Natural killer cell treated with Interleukin-12 subunit alpha and Interleukin-12 subunit beta and Interleukin-15 and Interleukin-18, amount 100 ng/mL, for 72 hours (primary cell): ENCODE measurements at places on chromosomes 4 and X. TPM values are rescaled to one million over a fixed set of nuclear protein-coding genes. Genes with fewer than 3 reads are reported as not detected.

DNA sequence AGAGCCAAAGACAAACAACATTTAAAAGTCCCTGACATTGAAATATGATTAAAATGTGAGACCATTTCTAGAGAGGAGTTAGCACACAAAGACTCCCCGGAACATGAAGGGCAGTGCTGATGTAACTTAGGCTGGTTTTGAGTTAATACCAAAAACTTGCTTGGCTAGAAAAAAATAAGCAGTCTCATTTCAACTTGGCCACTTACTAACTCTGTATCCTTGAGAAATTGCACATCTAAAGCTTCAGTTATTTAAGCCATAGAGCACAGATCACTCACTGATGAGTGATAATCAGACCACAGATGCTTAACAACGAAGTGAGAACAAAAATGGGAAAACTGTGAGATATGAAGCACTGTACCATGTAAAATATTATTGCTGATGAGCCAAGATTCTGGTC is 65.9 kb upstream of the MAOA start:
- no peak for DNase-seq

- DNase-seq = no peak
These were observed 50.1 kb downstream of the GAB1 start for GRCh38 chr4:143386812-143387211.

- DNase-seq = no peak
These were observed 15.7 kb downstream of the HELT start for GRCh38 chr4:185033950-185034349.

- no peak for DNase-seq
These were observed 17.1 kb upstream of the PCDH10 start for GRCh38 chr4:133131829-133132460.

DNA sequence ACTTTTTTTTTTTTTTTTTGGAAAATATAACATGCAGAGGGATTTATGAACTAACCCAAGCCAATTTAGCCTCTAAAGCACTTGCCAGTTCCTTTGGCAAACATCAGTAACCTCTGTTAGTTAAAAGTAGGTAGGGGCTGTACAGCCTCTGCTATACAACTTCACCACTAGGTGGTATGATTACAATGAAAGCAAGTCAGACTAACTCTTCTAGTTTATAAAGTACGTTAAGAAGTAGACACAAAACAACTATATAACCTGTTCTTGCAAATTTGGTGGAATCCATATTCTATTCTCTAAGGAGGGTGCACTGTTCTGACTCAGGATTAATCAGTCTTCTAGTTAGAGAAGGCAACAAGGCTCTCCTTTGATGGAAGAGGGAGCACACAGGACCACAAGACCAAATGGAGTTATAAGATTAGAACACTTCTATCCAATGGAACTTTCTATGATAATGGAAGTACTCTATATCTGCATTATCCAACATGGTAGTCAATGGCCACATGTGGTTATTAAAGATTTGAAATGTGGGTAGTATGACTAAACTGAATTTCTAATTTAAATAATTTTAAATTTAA is 12.8 kb downstream of the AIMP1 start:
- no peak for DNase-seq

GRCh38 chrX:14915596-14915995 is 42.4 kb downstream of the MOSPD2 start:
- no peak for DNase-seq

GRCh38 chr4:102560571-102561341 is 59.6 kb downstream of the NFKB1 start:
- DNase-seq = no peak

CACNA1F gene
- 0.14 TPM for total RNA-seq

- no peak for DNase-seq
These were observed 239.1 kb downstream of the RASL11B start for GRCh38 chr4:53101191-53101581.

TIGD4 gene
- total RNA-seq = 0.45 TPM

DDIT4L gene
- not detected for total RNA-seq

TLL1 gene
- total RNA-seq = 0.31 TPM

- no peak for DNase-seq
These were observed 3.2 kb downstream of the RAB33A start for GRCh38 chrX:130174937-130175336.

DNA sequence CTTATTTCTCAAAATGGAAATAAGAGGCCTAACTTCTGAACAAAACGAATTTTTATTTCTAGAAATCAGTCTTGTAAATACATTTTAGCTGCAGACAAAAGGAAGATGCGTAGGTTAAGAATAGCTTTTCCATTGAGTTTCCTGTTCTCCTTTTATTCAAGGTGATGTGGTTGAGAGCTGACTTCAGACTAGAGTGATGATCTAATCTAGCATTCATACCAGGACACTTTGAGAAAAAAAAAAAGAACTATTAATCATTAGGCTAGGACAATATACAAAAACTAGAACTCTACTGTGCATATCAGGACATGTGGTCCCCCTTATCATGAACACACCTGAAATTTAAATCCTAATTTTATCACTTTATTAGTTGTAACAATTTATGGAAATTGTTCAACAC is 884.5 kb upstream of the EPHA5 start:
- DNase-seq = no peak

DNA sequence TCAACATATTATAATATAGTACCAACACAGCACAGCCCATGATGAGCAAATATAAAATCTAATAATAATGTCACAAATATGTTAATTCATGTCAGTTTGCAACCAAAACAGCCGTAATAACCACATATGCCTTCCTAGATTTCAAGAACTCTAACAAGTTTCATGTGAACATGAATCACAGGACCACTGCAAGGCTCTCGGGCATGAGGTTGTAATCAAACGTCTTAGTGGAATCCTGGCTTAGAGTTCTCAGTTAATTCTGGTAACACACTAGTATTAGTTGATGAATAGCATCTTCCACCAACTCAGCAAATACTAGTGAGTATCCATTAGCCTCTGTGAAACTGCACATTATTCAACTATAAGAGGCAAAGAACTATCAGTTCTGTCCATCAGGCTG is 379.3 kb upstream of the TENM3 start:
- DNase-seq = no peak

DNA sequence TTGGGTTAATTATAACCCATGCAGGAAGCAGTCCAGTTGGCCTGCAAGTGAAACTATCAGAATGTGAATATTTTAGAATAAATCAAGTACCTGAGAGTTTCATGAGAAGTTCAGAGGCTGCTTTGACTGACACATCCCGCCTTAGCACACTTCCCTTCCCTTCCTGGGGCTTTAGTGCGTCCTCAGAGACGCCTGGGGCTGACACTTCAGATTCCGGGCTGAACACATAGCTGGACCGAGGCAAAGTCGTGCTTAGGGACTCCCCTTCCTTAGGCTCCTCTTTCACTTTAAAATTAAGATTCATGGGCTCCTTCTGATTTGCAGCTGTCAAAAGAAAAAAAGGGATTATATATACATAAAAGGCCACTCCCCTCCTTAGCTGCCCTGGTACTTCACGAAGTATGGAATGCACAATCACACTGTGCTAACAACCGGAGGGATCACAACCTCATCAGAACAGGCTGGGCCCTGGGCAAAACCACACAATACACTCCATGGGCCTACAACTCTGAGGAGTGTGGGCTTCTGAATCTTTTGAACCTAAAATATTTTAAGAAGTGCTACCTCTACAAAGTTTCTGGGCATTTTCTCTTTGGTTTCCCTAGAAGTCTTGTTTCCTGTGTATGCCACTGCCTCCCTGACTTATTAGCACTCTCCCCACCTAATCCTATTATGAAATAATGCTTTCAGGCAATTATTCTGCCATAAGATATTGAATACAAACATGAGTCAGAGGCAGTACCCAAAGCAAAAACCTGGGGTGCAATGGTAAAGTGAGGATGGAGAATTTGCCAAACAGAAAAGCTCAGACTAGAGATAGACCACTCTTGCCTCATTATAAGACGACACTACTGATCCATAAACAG is 68.2 kb downstream of the ZNF827 start:
- DNase-seq = no peak

GRCh38 chr4:74156521-74156920 is 1.4 kb upstream of the MTHFD2L start:
- no peak for DNase-seq

DNA sequence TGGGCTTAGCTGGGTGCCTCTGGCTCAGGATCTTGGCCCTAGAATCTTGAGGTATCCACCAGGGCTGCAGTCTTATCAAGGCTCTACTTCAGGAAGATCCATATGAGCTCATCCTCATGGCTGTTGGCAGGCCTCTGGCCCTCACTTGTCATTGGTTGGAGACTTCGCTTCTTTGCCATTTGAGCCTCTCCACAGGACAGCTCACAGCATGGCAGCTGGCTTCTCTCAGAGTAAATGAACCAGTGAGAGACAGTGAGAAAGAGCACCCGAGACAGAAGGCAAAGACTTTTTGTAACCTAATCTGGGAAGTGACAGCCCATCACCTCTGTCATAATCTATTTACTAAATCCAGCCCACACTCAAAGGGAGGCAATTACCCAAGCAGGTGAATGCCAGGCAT is 236.8 kb downstream of the GPAT3 start:
- no peak for DNase-seq

GRCh38 chr4:26819478-26820095 is 41.1 kb upstream of the STIM2 start:
- no peak for DNase-seq

ITIH6 gene
- total RNA-seq = not detected

GRCh38 chr4:7183780-7184460 is 8.4 kb upstream of the SORCS2 start:
- no peak for DNase-seq

ABCD1 gene
- 12.2 TPM for total RNA-seq

- DNase-seq = no peak
These were observed 17.5 kb downstream of the RAB39B start for GRCh38 chrX:155246748-155247147.

CFAP299 gene
- not detected for total RNA-seq

DNA sequence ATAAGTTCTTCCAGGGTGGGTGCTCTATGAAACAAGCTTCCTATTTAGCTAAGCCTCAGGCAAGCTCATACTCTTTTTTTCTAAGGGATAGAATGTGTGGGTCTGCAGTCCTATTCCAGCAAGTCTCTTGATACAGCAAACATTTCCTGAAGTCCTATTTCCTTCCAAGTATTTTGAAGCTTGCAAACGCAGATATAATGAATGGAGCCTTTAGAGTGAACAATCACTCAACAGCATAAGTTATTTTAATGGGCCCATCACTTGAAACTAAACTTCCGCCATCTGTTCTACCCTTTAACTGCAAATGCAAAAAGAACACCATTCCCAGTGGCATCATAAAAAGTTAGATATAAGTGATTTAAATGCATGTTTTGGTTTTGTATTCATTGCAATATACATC is 108.3 kb upstream of the TAPT1 start:
- no peak for DNase-seq

SLC6A14 gene
- not detected for total RNA-seq

NHSL2 gene
- 0.67 TPM for total RNA-seq

DNA sequence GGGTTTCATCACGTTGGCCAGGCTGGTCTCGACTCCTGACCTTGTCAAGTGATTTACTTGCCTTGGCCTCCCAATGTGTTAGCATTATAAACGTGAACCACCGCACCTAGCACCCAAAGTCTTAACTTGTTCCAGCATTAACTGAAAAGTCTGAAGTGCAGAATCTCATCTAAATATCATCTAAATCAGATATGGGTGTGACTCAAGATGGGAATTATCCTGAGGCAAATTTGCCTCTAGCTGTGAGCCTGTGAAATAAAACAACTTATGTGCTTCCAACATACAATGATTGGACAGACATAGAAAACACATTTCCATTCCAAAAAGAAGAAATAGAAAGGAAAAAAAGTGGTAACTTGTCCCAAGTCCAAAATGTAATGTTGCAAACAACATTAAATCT is 641.1 kb upstream of the ATOH1 start:
- DNase-seq = no peak

DNA sequence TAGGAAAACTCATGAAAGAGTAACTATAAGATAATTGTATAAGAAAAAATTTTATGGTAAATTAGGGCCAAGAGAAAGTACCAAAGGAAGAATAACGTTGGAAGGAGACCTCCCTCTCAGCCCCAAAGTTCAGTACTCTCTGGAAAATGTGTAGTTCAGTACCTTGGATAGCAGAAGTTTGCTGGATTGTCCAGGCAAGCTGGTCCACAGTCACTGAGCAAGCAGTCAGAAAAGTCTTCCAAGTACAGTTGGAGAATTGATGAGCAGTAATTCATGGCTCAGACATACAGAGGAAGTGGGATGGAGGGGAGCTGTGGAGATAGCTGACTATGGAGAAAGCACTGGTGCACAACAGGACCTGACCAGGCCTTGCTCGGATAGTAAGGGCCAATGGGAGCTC is 598.2 kb upstream of the NDST4 start:
- no peak for DNase-seq

DNA sequence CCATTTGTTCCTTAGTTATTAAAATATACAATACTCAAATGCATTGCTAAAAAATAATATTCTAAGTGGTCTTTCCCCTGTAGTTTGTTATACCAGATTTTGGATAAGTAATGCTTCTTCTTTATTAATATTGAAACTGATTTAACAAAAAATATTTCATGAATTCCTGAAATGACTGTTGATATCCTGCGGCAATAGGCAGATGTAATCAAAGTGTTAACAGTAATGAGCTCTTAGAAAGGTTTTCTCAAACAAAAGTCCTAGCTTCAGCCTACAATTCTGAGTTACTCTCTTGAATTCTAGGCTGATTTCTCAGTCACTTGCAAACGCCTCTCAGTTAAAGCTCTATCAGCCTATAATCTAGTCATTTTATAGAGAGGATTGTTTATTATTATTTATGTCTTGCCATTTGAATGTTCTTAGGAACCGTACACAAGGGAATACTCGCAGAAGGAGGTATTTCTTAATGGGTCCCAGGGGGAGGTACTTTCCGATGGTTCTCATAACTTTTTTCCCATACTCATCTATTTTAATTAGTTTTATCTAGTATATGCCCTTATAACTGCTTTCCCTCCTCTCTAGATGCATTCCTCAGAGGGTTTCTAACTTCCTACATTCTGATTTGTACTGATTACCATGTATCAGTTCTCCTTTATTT is 96.8 kb downstream of the FNIP2 start:
- DNase-seq = no peak

- no peak for DNase-seq
These were observed 72.0 kb upstream of the MAGEB16 start for GRCh38 chrX:35726176-35726575.

OCRL gene
- 3.5 TPM for total RNA-seq

GRCh38 chr4:1726146-1726934 is 5.0 kb downstream of the TACC3 start:
- peak; percentile 89 for DNase-seq

- DNase-seq = no peak
These were observed 83.6 kb downstream of the STAG2 start for GRCh38 chrX:124045109-124045508.
